Activated gamma-delta T cell treated with Interleukin-2 at 50 U/mL for 16 hours (primary cell): ENCODE measurements at places on chromosomes 1 and 21.

DNA sequence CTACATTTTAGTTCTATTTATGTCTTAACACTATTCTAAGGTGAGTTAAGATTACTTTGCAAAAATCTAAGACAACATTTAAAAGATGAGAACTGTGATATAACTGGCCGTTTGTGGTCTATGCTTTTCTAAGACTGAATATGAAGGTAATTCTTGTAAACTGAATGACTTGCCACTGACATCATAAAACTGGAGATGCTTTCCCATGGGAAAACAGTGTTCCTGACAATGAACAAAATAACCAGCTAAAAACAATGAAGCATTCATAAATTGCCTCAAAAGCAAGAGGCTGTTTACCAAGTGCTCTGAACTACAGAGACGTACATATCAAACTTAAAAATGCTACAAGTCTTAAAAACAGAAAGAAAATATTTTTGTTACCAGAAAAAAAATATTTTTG lies 54.7 kb downstream of the APP start:
- no peak for DNase-seq

- DNase-seq, result no peak
These were observed 53.6 kb upstream of the DIRAS3 start for GRCh38 chr1:68103884-68104554.

GRCh38 chr1:18649693-18650370 lies 19.2 kb downstream of the PAX7 start:
- DNase-seq, result no peak

GRCh38 chr1:113146242-113147072 lies 73.5 kb downstream of the LRIG2 start:
- peak; percentile 3 for DNase-seq

GRCh38 chr1:240385985-240386978 lies 225.7 kb downstream of the GREM2 start:
- DNase-seq, result no peak

DNA sequence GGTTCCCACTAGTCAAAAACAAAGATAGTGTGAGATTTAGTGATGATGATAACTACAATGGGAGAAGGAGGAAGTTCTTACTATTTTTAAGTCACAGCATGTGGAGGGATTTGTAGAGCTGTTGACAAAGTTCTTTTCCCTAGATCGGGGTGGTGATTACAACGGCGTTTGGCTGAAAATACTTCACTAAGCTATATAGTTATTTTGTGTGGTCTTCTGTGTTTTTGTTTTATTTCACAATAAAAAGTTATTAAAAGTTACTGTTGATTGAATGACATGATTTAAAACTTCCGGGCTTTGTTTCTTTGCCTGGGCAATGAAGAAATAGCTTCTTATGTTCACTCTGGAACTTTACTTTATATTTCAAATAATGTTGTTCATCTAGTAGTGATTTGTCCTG lies 47.3 kb upstream of the SSX2IP start:
- DNase-seq, result no peak

GRCh38 chr1:156599811-156600210 lies 1.5 kb downstream of the GPATCH4 start:
- no peak for DNase-seq

GRCh38 chr1:27005648-27006496 lies 6.8 kb downstream of the TENT5B start:
- DNase-seq, result no peak

- DNase-seq, result no peak
These were observed 17.2 kb downstream of the LDLRAD2 start for GRCh38 chr1:21829294-21829693.

- DNase-seq, result no peak
These were observed 1.5 kb downstream of the CORT start for GRCh38 chr1:10451287-10451686.

GRCh38 chr1:160807738-160808137 lies 11.8 kb downstream of the LY9 start:
- DNase-seq, result no peak

DNA sequence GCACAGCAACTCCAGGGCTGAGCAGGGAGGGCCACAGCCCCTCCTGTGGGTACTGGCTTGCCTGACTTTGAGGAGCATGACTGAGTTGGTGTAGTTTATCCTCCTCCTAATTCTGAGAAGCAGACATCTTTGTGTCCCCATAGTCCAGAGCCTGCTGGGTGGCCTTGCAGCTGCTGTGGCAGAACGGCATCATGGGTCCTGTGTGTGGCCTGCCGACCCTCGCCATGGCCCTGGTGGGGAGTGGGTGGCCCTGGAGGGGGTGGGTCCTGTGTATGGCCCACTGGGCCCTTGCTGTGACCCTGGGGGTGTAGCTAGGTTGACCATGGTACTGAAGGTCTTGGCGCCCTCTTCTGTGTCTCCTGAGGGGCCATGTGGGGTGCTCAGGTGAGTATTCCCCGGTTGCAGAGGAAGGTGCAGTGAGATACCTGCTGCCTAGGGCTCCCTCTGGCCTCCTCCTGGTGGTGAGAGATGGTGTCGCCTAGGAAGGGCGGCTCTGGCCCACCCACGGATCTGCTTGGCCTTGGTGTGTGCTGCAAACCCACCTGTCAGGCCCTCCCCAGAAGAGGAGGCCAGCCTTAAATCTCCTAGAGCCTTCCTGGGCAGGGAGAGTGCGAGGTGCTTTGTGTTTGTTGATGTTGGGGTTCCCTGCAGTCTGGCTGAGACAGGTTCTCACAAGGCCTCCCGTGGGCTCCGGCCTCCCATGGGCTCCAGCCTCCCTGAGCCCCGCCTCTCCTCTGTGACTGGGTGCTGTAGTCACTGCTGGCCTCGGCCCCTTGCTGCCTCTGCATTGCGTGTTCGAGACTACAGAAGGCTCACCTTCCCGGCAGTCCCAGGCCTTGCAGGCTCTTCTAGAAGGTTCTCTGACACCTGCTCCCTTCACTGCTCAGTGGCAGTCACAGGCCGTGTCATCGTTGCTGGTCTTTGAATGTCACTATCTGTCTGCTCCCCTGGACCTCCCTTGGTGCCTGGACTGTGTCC lies 7.8 kb downstream of the SNAP47 start:
- DNase-seq, result no peak

- no peak for DNase-seq
These were observed 112.1 kb downstream of the OLFM3 start for GRCh38 chr1:101884621-101885020.

DNA sequence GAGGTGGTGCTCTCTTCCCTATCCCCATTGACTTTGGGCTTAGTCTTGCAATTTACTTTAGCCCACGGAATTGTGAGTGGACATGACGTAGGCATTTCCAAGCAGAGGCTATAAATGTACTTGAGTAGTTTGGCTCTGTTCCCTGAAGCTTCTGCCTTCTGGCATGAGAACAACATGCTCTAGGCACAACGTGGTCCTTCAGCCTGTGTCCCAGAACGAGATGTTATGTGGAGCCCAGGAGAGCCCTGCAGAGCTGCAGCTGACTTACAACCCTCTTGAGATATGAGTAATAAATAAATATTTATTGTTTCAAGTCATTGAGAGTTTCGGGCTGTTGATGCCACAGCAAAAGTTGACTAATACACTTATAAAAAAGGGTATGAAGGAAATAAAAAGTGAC lies 105.2 kb upstream of the HMGB4 start:
- DNase-seq, result no peak

- no peak for DNase-seq
These were observed 585.1 kb downstream of the PTPRC start for GRCh38 chr1:199223936-199224335.

- no peak for DNase-seq
These were observed 47.4 kb downstream of the PTPRC start for GRCh38 chr1:198686069-198686728.

- no peak for DNase-seq
These were observed 186.4 kb downstream of the NR5A2 start for GRCh38 chr1:200213921-200214320.

DNA sequence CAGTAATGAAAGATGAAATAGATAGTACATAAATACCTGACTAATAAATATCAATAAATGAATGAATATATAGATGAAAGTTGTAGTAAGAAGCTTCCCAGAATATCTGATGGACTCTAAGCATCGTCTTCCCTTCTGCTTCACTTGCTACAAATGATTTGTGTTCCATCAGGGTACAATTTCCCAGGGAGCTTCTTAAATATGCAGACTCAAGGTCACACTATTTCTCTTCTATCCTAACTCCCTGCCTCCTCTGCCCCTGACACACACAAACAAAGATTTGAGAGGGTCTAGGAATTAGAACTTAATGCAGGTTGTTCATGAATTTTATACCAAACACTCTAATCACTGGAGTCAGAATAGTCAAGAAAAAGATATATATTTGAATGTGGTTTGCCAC lies 415.9 kb upstream of the TMPRSS15 start:
- no peak for DNase-seq

DNA sequence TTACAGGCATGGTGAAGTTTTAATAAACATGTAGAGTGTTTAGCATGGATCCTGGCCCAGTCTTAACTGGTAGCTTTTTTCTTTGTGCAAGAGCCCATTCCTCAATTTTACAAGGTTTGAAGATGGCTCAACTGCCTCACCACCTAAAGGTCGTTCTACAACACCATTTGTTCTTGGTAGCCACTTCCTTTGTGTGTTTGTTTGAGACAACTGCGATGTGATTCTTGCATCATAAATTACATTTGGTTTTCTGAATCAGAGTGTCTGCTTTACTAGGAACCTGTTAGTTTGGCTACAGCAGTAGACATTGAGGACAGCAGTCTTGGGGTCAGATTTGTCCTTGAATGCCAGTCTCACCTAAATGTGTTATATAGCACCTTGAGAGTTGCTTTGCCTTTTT lies 3.3 kb downstream of the PLEKHM2 start:
- no peak for DNase-seq

- no peak for DNase-seq
These were observed 54.2 kb upstream of the SPATA6 start for GRCh38 chr1:48526008-48526710.

DNA sequence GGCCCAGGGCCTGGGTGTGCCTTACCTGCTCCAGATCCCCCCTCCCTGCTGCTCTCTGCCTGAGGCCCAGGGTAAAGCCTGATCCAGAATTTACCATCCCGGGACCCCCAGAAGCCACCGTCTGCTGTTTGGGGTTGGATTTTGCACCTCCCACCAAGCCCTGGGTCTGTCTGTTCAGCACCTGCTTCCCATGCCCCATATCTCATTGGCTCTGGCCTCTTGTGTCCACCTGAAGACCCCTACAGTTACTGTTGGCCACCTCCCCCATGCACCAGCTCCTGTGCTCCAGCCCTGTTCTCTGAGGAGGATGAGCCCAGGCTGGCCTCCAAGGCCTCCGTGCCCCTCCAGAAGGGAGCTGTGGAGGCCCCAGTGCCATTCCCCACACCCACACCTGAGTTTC lies 113.9 kb downstream of the GRIK3 start:
- no peak for DNase-seq

DNA sequence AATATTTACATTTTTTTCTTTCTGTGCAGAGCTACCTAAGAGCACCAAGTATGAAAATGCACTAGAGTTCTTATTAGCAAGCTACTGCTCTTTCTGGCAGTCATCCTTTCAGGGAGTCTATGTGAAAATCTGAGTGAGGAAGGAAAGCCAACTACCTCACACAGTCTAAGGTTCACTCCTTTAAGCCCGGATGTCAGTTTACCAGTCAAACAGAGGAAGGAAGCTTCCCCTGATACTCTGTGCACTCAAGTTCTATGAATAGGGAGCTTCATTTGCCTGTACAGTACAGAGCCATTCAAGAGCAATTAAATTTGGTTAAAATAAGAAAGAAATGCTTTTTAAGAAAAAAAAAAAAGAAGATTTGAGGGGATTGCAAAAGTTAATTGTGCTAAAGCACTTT lies 6.9 kb downstream of the COL11A1 start:
- no peak for DNase-seq

DNA sequence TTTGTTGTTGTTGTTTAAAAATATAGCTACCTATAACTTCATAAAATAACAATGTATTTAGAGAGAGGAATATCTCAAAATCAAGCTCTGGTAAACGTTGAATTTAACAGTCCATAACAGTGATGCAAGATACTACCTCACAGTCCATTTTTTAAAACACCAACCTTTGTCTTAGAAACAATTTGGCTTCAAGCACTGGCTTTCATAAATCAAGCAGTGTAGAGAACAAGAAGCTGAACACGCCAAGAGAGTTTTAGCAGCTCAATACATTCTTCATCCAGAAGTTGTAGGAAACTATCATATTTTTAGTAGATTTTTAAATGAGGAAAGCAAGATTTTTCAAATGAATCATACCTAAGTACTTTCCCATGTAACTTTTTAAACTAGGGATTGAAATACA lies 334.3 kb upstream of the ADAMTS5 start:
- no peak for DNase-seq

GRCh38 chr1:76377247-76377646 lies 302.7 kb downstream of the ST6GALNAC3 start:
- DNase-seq, result no peak

GRCh38 chr1:165988817-165989216 lies 161.4 kb downstream of the UCK2 start:
- no peak for DNase-seq

DNA sequence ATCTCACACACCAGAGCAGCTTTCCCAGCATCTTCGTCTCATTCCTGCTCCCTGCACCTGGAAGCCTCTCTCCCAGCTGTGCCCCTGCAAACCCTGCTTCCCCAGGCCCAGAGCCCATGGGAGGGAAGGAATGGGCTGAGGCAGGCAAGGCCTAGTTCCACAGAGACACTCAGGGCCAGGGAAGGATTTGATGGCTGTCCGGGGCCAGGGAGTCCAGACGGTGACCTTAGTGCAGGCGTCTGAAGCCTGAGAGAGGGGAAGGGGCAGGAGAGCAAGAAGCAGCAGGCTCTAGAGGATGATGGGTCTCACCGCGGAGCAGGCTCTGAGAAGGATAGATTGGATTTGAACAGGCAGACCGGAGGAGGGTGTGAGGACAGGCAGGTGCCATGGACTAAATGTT lies 22.2 kb upstream of the TNNI1 start:
- DNase-seq, result no peak

DNA sequence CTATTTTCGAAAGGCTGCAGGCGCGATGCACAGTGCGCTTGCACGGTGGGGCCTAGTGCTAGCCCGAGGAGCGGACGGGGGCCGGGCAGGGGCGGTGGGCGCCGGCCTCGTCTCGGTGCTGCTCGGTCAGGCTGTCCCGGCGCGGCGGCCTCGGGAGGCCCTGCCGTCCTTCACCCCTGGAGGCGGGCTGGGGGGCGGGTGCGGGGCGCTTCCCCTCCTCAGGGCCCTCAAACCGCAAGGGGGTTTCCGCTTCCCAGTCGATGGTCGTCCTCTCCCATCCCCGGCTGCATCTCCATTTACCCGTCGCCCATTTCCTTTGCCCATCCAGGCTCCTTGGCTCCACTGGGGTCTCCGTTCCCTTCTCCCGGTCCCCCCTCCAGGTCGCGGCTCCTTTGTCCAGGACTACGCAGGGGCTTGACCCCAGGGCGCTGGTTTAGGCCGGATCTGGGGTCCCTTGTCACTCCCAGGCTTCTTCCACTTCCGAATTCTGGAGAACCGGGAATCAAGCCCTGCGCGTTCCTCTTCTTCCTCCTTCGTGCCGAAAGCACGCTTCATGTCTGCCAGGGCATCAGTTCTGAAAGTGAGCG lies 196.3 kb upstream of the LMO4 start:
- no peak for DNase-seq
